ENCODE measurements at places on chromosomes 16 and 17. TPM values are rescaled to one million over a fixed set of nuclear protein-coding genes. Genes with fewer than 3 reads are reported as not detected.

GRCh38 chr16:28933171-28933570 is 1.4 kb downstream of the CD19 start:
- no peak overlapping the region for H3K27ac ChIP-seq
- H3K27me3 ChIP-seq = peaks cover 14% of the 10 kb centered on the region
- H3K4me1 ChIP-seq = peaks cover 8% of the 10 kb centered on the region

- 0 out of 2 replicates have a peak, but pooled peaks cover 3% of the 10 kb centered on the region for H3K4me1 ChIP-seq
- 0 out of 2 replicates have a peak, but pooled peaks cover 2% of the 10 kb centered on the region for H3K27me3 ChIP-seq
- no peaks in the 10 kb centered on the region for H3K36me3 ChIP-seq
- no peak for DNase-seq
- no peak overlapping the region for H3K27ac ChIP-seq
- H3K4me3 ChIP-seq = no peak overlapping the region
Observed at GRCh38 chr17:45987706-45988105, 11.3 kb upstream of the STH start.

The KCNH4 gene
- 0.24 TPM for total RNA-seq

- H3K27ac ChIP-seq = no peak overlapping the region
- no peaks in the 10 kb centered on the region for H3K27me3 ChIP-seq
- peak; percentile 79 for DNase-seq
- peaks cover 15% of the 10 kb centered on the region for H3K4me1 ChIP-seq
Observed at GRCh38 chr17:79707931-79708891, 22.5 kb upstream of the ENPP7 start.

The TEKT5 gene
- 0.60 TPM for total RNA-seq

DNA sequence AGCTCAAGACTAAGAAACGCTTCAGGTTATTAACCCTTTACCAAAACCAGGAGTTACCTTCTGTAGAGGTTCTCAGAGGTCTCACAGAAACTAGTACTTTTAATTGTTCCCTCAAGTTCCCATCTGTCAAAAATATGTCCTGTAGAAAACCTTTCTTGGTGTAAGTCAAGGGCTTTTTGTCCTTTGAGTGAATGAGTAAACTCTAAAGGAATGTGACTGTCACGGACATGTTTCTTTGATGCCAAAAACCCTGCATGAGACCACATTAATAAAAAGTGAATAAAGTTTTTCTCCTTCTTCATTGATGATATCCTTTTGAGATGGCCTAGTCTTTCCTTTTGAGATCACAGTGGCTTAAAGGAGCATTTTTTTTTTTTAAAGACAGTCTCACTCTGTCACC is 102.9 kb downstream of the NLK start:
- H3K27me3 ChIP-seq = no peaks in the 10 kb centered on the region
- peaks cover 7% of the 10 kb centered on the region for H3K4me1 ChIP-seq
- H3K27ac ChIP-seq = no peak overlapping the region
- DNase-seq = no peak

DNA sequence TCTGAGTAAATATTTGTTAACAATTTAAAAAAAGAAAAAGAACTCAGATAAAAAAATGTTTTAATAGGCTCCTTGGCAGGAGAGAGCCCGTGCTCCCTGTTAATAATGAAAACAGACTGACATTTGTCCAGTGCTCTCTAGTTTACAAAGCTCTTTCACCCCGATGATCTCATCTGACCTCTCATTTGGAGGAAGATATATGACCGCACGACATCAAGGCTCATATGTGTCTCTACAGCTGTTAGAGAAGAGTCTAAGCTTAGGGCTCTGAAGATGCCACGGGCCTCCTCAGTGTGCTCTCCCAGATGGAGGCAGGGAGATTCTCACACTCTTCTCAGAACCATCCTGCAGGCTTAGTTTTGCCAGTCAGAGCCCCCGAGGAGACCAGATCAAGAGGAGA is 280.8 kb upstream of the IRX5 start:
- no peak for DNase-seq
- no peak overlapping the region for H3K4me3 ChIP-seq
- no peak overlapping the region for H3K27ac ChIP-seq

Data from WTC11 (cell line).